ENCODE measurements at places on chromosomes 1 and 21.

GRCh38 chr1:87791931-87792740 lies 463.5 kb downstream of the LMO4 start:
- DNase-seq, result no peak

- no peak for DNase-seq
Observed at GRCh38 chr1:90761156-90761555, 44.1 kb upstream of the BARHL2 start.

DNA sequence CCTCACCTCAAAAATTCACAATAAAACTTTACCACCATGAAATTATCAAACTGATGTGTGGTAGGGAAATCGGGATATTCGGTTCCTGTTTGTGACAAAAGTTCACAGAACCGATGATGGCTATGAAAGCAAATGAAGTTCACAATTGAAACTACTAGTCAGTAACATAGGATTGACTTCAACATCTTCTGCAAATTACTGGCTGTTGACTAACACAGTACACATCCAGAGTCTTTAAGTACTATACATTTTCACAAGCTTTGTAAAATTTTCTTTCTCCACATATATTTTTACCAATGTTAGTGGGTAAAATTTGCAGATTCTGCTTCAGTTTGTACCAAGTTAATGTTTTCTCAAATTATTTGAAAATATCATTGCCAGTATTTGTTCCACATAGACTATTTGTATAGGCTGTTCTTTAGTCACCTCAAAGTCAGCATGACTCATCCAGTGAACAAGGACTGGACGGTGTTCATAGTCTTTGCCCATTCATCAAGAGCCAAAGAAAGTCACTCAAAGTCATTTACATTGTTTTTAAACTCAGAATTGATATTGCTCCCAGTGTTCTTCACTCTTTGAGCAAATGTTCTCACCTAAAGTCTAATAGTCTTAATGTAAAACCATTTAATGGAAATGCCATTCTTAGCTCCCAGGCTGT lies 213.4 kb downstream of the USP25 start:
- no peak for DNase-seq

DNA sequence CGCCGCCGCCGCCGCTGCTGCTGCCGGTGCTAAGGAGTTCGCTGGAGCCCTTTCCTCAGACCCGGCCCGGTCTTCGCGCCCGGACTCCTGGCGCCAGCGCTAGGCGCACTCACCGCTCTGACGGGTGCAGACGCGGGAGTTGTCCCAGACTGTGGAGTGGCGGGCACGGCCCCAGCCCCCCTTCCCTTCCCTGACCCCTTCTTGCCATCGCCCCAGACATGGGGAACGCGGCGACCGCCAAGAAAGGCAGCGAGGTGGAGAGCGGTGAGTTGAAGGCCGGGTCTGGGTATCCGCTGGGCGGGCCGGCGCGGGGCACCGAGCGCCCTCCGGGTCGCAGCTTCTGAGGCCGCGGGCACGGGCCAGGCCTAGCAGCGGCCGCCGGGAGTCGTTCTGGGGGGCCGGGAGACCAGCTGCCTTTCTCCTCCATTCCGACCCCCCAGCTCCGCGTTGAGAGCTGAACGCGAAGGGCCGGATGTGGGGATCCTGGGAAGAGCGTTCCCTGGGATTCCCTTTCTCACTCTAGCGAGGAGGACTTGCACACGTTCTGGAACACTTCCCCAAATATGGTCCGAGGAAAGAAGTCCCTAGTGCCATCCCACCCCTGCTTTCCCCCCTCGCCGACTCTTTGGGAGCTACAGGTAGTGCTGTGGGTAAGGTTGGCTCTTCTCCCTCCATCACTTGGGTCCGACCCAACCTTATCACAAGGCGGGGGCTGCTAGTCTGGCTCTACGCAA lies 65.8 kb upstream of the PRKACB start:
- DNase-seq, result peak; percentile 60
